Stimulated activated CD8-positive, alpha-beta memory T cell treated with anti-CD3 and anti-CD28 coated beads, Interleukin-4, amount 100 ng/mL, for 1 hour (primary cell): ENCODE measurements at places on chromosomes 12 and 14.
A peak's percentile ranks its signal among the peaks of the same experiment; 100 is the strongest.

DNA sequence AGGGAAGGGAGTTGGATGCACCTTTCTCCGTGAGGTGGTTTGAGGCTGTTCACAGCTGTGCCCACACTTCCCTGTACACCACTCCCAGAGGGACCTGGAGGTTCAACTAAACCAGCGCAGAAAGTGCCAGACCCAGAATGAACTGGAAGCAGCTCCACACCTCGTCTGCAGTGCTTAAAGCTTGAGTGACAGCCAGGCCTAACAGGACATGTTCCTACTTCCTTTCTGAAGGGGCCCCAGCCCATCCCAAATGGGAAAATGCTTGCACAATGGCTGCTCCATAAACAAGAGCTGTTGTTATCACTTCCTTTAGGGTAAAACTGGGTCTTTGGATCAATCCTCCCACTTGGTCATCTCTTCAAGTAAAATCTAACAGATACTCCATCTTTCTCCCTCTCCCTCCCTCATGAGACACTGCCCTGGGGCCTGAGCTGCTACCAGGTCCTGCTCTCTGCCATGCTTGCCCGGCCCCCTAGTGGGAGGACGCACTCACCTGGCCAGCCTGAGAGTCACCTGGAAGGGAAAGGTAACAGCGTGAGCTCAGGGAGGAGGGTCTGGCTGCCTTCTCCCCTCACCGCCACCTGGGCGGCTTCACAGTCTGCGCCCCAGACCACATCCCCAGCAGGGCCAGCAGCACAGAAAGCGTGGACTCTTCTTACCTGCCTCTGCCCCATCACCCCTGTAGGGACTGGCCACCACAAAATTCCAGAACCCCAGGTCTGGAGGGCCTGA is 33.5 kb downstream of the ISCA2 start:
- DNase-seq, result no peak

DNA sequence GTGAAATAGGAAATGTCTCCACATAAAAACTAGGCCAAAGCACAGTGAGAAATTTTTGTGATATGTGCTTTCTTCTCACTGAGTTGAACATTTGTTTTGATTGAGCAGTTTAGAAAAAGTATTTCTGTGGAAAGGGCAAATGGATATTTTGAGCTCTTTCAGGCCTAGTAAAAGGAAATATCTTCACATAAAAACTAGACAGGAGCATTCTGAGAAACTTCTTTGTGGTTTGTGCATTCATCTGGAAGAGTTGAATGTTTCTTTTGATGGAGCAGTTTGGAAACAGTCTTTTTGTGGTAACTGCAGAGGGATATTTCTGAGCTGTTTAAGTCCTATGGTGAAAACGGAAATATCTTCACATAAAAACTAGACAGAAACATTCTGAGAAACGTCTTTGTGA is 582.7 kb upstream of the ALG10B start:
- DNase-seq, result no peak

DNA sequence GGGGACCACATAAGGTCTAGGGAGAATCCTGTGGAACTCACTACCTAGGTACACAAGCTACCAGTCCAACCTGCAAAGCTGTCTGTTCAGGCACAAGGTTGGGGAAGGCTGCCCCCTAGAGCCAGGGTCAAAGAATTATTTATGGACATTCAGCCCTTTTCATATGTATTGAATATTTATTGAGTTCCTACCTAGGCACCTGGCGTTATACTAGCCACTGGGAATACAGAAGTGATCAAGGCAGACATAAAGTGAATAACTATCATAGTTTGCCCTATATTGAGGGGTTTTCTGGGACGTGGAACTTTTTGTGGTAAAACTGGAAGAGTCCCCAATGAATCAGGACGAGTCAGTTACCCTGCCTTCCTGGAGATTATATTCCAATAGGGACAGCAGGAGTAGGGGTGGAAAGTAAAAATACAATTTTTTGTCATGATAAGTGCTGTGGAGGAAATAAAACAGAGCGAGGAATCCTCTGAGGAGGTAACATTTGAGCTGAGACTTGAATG is 5.8 kb upstream of the SLC48A1 start:
- DNase-seq, result peak; percentile 42

- DNase-seq, result no peak
Measured at GRCh38 chr12:14741153-14741552, 44.8 kb upstream of the GUCY2C start.

DNA sequence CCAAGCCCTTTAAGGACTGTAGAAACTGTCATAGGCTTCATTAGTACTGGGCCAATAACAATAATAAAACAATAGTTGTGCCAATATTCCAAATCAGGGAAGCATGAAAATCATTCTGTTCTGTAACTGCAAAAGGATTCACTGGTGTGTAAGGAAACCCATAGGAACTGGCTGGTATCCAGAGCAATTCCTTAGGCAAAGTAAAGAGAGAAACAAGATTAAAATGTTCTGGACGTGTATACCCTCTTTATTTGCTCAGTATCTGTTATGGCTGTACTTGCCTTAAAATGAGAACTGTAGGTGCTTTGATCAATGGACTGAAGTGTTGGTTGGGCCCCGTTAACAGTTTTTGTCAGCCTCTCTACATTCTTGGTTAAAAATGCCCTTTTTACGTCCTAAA is 72.4 kb upstream of the STAC3 start:
- no peak for DNase-seq
